ENCODE measurements at places on chromosomes 7 and 10. TPM values are rescaled to one million over a fixed set of nuclear protein-coding genes. Genes with fewer than 3 reads are reported as not detected.

The NODAL gene
- not detected for total RNA-seq

The CLEC2L gene
- total RNA-seq = not detected

The DBNL gene
- total RNA-seq = 138 TPM

The SVOPL gene
- not detected for total RNA-seq

The HHEX gene
- 9.2 TPM for total RNA-seq

The HKDC1 gene
- 6.8 TPM for total RNA-seq

The AGAP5 gene
- 4.8 TPM for total RNA-seq

The PON1 gene
- not detected for total RNA-seq

The MNX1 gene
- total RNA-seq = not detected

The MSS51 gene
- total RNA-seq = 2.1 TPM

The DGKI gene
- total RNA-seq = 12.7 TPM

The CHRM2 gene
- total RNA-seq = 3.0 TPM

The GPR26 gene
- not detected for total RNA-seq

The MMP21 gene
- total RNA-seq = not detected

The VPS26A gene
- 38.2 TPM for total RNA-seq

Data from smooth muscle cell of the pulmonary artery (primary cell).